ENCODE measurements at places on chromosomes 1 and 21.

DNA sequence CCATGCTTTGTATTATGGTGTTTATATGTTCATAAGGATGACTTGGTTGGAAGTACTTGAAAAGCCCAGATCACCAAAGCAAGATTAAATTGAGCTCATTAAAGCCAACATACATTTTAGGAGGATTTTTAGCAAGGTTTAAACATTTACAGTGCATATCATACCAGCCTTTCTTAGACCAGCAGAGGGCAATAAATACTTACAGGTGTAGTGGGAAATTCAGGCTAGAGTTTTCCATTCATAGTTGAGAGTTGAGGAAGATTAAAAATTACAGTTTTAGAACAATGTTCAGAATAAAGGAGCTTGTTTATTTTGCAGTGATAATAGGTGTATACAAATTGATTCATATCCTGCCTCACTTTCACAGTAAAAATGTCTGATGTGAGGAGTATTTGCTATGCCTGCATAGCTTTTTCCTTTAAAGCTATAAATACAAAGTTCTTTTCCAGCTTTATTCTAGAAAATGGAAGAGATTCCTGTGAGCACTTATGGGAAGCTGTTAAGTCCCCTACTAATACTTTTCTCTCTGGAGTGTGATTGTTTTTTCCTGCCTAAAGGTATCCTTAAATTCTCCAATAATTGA lies 35.3 kb downstream of the DTL start:
- DNase-seq: peak; percentile 14

DNA sequence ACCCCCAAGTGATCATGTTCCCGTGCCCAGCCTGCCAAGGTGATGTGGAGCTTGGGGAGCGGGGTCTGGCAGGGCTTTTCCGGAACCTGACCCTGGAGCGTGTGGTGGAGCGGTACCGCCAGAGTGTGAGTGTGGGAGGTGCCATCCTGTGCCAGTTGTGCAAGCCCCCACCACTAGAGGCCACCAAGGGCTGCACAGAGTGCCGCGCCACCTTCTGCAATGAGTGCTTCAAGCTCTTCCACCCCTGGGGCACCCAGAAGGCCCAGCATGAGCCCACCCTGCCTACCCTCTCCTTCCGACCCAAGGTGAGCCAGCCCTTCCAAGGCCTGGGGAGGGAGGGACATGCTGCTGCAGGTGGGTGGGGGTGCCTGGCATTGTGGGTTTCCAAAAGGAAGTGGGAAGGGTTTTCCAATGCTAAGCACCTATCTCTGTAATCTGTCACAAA lies 2.3 kb downstream of the TRIM46 start:
- peak; percentile 49 for DNase-seq

DNA sequence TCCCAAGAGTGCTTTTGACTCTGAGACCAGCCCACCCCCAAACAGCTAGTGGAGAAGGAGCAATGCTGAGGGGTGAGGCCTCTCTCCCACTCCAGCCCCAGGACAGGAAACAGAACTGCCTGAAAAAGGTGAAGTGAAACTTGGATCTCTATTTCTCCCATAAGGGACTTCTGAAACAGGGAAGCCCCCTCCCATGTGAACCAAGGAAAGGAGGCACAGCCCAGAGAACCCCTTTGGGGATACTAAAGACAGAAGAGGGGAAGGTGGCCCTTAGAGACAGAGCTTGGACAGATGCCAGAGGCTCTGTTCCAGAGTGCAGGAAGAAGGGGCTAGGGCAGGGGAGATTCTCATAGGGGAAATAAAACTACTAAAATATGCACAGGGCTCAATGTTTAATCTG lies 2.9 kb downstream of the TNFAIP8L2 start:
- no peak for DNase-seq

DNA sequence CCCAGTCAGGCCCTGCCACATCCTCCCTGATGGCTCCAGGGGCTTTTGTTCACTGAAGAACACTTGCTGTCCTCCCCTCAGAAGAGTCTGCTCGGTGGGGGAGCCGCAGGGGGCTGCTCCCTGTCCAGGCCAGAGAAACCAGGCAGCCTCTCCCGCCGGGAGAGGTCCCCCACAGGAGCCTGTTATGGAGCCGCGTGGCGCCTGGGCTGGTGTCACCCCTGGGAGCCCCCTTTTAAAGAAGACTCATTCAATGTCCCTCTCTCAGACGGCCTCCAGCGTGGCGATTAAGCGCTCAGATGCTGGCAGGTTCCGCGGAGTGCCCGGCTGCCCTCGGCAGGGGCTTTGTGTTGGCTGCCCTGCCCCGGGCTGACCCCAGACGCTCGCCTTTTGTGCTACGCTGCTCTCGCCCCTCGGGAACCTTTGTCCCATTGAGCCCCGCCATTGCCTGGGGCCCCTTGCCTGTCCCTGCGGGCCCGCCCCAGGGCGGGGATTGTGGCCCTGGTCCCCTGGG lies 43.1 kb downstream of the SKI start:
- DNase-seq: no peak

- no peak for DNase-seq
Measured at GRCh38 chr1:19400192-19400611, 85.1 kb downstream of the CAPZB start.

DNA sequence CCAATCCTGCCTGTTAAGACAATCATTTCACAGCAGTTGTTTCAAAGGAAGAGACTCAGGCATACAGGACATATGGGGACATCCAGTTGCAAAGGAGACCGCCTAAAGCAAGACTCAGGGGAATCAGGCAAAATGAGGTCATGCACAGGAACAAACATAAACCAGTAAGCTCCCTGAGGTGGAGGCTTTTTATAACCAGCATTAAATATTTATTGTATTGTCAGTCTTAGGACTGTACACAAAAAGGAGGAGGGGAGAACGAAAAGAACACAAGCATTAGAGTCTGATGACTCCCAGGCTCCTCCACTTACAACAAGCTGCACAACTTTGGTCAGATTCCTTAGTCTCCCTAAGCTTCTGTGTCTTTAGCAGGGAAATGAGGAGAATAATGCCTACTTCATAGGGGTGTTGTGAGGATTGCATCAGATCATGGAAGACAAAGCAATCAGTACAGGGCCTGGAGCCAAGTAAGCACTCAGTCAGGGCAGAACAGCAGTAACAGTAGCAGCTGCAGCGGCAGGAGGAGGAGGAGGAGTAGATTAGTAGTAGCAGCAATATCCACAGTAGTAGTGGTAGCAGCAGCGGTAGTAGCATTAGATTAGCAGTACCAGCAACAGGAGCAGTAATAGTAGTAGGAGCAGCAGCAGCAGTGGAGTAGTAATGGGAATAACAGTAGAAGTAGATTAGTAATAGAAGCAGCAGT lies 54.2 kb upstream of the SPATA6 start:
- no peak for DNase-seq

DNA sequence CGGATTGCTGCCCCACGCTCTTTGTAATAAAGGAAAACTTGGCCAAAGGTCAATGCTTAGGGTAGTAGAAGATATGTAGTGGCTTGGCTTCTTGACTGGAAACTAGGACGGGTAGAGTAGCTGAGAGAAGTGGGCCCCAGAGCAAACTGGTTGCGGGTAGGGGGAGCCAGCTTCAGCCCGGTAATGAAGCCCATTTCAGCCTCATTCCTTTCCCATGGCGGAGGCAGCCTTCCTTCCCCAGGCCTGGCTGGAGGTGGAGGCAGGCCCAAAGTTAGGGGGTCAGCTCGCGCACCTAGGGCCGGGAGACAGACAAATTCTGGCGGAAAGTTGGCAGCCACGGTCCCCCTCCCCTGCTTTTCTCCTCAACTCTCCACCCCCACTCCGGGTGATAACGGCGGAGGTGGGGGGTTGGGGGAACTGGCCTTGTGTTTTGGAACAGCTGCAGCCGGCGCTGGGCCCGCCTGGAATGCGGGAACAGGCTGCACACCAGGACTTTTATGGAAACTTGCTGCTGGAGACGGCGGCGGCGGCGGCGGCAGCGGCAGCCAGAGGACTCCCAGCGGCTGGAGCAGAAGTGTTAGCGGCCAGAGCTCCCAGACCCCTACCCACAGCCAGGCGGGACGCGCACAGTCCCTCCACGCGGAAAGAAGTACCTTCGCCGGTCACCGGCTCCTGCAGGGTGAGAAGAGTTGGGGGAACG lies at the start of gene NEXN:
Gene NEXN, plus strand, starts transcription at position 544 of the 700 bp plus-strand sequence. CDS start 27,483 bp downstream, outside the sequence.
- no peak for DNase-seq

GRCh38 chr1:171110621-171111326 lies 20.1 kb downstream of the FMO3 start:
- DNase-seq: no peak

- no peak for DNase-seq
Measured at GRCh38 chr1:225355863-225356262, 72.0 kb downstream of the LBR start.

DNA sequence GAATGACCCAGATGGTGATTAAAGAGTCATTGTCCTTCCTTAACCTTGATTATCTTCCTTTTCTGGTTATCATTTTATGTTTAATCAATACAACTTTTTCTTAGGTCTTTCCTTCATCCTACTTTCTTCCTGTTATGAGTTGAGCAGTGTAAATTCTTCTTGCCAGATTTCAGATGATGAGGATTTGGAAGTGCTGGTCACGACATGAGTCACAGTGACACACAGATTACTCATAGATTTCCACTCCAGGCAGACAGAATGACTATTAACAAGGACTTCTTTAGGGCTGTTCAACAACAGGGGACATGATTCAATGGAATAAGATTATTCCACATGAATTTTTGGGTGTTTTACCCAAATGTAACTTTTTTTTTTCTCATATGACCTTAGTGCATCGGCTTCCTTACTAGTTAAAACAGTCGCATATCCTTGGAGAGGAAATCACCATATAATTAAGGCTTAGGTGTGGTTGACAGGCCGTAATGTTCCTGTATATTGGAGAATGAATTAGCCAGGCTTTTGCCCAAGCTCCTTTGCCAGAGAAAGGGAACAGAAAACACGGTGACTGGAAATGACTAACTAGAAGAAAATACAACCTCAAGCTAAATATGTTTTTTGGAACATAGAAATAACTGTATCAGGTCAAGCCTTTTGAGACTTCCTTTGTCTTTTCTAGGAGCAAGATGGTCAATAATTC lies 44.2 kb downstream of the PRRX1 start:
- DNase-seq: peak; percentile 6

- DNase-seq: no peak
Measured at GRCh38 chr1:208164609-208165008, 79.6 kb downstream of the PLXNA2 start.

DNA sequence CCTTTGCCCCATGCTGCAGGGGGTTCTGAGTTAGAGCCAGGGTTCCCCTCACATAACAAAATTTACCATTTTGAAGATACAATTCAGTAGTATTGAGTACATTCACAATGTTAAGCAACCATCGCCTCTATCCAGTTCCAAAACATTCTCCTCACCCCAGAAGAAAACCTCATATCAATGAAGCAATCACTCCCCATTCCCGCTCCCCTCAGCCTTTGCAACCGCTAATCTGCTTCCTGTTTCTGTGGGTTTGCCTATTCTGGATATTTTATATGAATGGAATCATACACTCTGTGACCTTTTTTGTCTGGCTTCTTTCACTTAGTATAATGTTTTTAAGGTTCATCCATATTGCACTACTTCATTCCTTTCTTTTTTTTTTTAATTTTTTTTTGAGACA lies 32.9 kb downstream of the SERINC2 start:
- no peak for DNase-seq

DNA sequence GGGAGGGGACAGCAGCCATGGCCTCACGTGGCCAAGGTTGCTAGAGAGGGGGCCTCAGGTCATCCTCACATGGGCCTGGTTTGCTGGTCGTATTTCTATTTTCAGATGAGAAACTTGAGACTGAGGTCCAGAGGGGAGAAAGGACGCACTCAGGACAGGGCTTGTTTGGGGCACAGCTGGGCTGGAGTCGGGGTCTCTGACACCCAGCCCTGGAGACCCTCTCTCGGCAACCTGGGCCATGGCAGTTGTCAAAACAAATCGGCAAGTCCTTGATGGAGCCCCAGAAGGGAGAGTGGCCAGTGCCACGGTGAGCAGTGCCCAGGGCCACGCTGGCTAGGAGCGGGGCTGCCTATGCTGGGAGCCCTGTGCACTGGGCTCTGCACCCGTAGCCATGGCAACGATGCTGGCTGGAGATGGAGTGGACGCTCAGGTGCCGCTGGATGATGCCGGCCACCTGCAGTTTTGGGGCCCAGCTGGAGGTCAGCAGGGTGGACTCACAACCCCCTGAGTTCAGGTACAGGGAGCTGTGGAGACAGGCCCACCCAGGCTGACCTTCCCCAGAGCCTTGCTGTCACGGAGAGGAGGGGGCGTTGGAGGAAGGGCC lies 11.1 kb downstream of the LRRC3 start:
- DNase-seq: no peak

GRCh38 chr1:168913711-168914463 lies 184.9 kb upstream of the DPT start:
- DNase-seq: no peak

DNA sequence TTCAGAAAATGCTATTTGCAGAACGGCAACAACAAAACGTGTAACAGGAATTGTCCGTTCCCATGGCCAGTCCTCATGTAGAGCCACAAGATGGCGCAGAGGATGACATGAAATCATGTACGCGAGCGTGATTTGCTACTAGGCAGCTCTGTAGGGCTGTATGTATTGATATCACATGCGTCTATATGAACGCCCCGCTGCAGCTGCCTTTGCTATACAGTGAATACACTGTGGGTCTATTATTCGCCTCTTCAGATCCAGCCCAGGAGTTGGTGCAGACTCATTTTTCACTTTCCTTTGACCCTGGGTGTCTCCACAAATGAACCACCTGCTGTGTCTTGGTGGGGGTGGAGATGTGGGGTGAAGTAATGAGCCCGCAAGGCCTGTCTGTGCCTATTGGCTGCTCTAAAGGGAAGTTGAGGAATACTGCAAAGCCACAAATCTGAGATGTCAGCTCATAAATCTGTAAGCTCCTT lies 361.5 kb downstream of the KIF26B start:
- DNase-seq: no peak

DNA sequence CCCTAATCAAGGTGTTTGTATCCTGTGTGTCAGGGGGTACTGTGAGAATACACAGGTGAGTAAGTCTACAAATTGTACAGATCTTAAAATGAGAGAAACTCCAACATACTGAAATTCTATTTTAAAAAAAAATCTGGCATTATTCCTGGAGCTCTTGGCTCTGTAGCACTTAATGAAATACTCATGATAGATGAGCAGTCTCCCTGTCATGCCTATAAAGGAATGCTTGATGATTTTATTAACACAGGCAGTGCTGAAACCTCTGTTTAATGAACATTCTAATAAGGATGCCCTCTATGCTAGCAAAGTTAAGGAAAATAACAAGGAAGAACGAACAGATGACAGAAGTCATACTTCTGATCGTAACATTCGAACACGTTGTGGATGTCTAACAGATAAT lies 233.9 kb upstream of the NEGR1 start:
- DNase-seq: no peak
